Left colon (tissue), 2 donors: ENCODE measurements at places on chromosomes 3 and 15. TPM values are rescaled to one million over a fixed set of nuclear protein-coding genes. Genes with fewer than 3 reads are reported as not detected.

DNA sequence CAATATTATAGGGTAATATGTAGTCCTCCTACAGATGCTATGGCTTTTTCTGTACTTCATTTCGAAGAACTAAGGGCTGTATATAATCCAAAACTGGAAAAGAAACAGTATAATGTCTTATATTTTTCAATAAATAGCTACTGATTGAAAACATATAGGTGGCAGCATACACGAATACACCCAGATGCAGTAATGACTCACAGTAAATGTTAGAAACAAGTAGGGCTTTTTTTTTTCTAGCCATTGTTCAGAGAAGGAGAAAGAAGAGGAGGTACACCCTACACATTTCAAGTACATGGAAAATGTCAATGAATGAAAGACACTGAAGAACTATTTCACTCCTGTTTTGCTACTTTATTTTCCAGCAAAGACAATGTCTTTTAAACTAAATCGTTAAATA lies 9.4 kb downstream of the DAZL start:
- no peak for DNase-seq

DNA sequence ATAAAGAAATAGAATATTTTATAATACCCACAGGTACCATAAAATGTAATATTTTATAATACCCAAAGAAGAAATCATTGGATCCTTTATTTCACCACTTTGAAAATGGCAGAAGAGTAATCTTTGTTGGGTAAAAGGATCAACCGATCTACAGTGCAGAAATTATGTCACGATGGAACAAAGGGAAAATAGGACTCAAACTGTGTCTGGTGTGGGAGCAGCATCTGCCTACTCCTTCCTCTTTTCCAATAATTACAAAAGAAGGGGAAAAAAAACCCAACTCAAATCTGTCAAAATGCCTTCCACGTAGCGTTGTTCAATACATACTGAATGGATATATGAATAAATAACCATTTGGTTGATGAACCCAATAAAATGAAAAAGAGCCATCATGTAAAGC lies 492.6 kb upstream of the TBL1XR1 start:
- DNase-seq = no peak

DNA sequence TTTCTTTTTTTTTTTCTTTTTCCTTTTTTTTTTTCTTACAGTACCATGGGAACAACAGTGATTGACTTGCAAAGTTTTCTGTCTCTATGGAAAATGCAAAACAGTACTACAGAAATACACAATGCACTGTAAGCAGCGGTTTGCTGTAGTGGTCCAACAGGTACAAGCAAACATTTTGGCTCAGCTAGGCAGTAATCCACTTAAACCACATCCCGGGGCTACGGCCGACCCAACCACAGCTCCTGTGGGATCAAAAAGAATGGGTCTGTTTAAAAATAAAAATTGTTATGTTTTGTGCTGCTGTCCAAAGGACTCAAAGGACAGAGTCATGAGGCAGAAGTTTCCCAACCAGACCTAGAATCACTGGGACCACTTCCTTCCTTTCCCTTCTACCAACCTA lies 667.1 kb upstream of the ADAMTS9 start:
- DNase-seq = no peak

- DNase-seq = peak; percentile 72
Measured at GRCh38 chr3:48232734-48233133, 8.2 kb upstream of the ZNF589 start.

SLC9C1 gene
- 0.43 TPM for total RNA-seq

LIPH gene
- total RNA-seq = 122 TPM

STIMATE gene
- 13.6 TPM for total RNA-seq

GCSAM gene
- not detected for total RNA-seq

DNA sequence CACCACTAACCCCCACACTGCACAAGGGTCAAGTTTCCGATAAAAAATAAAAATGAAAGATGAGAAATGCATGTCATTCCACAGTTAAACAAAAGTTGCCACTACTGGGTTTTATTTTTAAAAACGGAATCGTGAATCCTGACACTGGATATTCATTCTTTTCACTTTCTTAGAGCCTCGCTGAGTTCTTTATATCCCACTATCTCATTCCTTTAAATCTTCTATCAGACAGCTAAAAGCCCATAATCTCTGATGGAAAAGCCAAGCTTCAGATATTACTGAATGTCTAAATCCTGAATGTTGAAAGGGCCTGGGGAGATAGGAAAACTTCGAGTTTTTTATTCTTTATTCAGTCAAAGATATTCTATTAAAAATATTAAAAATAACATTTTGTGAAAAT lies 11.7 kb downstream of the RIOX2 start:
- DNase-seq = no peak

DNA sequence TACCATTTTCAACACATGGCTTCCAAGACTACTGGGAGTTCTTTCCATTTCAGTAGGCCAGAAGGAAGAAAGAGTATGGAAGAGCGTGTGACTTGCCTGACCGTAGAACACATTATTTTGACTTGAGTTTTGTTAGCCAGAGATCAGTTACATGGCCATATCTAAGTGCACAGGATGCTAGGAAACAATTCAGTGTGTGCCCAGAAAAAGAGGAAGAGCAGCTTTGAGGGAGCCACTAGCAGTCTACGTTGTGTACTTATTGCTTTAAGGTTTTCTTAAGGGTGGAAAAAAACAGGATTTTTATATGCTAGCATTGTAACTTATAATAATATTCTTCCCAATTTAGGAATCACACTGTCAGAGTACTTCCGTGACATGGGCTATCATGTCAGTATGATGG lies 44.1 kb upstream of the GRAMD1C start:
- no peak for DNase-seq

SKOR1 gene
- 0.49 TPM for total RNA-seq

DNA sequence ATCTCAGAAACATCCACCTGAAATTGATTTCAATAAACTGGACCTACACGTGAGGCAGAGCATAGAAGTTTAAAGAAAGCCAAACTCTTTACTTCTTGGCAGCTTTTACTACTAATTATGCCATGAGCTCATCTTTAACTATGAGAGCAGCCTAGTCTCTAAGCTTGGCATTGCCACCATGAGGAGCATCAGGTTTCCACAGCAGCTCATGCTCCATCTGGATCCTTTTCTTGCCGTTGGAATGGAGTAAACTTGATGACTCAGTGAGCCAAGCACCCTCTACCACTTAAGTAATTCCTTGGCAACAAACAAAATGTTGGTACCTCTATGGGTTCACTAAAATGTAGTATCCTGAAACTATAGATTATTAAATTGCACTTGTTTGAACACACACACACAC lies 583.2 kb downstream of the EPHA3 start:
- no peak for DNase-seq

DNA sequence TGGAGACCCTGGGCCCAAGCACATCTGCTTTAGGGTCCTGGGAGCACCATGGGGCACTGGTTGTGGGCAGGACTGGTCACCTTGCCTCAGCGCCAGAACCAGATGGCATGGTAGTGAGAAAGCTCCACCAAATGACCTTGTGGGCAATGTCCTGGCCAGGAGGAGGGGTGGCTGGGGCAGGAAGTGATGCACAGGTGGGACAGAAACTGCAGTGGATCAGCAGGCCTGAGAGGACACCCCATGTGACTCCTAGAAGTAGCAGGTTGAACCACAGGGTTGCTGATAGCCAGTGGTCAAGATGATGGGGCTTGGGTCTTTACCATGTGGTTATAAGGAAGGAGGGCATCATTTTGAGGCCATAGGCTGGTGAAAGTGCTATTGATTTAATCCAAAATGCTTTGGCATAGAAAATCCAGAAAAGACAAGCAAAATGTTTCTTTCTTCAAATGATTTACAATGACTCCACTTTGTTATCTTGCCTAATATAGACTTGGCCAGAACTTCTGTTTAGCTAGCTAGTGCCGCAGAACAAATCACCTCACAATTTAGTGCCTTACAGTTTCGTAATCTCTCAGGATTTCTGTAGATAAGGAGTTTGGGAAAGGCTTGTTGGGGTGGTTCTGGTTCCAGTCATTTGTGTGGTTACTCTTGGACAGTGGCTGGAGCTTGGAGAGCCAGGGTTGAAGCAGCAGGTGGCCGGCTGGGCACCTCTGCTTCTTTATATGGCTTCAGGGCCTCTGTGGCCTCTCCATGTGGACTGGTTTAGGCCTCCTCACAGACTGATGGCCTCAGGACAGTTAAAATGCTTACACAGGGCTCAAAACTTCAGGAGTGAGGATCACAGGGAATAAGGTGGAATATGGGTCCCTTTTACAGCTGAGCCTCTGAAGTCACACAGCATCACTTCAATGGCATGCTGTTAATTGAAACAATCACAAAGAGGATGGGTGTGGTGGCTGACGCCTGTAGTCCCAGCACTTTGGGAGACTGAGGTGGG lies 27.5 kb downstream of the TMEM158 start:
- DNase-seq = no peak

DNA sequence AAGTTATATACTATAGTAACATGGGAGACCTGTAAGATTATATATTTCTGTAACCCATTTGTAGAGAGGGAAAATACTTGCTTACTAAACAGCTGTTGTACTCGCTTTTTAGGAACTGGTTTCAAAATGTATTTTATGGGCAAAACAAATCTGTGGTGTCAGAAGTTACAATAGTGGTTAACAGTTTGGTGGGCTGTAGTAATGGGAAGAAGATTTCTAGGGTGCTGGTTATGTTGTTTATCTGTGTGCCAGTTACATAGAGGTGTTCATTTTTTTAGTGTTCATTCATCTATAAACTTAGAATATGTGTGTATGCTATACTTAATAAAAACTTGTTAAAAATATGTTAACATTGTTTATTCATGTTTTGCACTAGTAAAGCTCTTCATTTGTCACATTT lies 42.1 kb downstream of the RNF111 start:
- no peak for DNase-seq

- DNase-seq = no peak
Measured at GRCh38 chr15:70243686-70244540, 146.2 kb upstream of the TLE3 start.

DNA sequence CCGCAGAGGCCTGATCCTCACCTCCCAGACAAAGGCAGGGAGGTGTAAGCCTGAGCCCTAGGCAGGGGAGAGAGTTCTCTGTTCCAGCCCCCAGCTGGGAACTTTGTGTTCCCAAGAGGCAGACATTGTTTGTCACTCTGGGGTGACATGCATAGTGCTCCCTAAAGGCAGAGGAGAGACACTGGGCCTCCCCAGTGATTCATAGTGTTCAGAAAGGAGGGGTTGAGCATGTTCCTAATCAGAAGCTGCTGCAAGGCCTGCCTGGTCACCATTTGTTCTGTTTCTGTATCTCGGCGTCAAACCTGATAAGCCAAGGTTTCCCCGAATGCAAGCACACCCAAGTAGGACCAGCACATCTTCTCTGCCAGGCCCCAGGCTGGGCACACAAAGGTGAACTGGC lies 24.0 kb upstream of the SLC6A6 start:
- DNase-seq = no peak

- DNase-seq = no peak
Measured at GRCh38 chr3:21781355-21781754, 30.3 kb upstream of the ZNF385D start.

XCR1 gene
- total RNA-seq = 0.64 TPM

KNG1 gene
- total RNA-seq = 2.3 TPM

HRG gene
- not detected for total RNA-seq

KNL1 gene
- 2.4 TPM for total RNA-seq

DNA sequence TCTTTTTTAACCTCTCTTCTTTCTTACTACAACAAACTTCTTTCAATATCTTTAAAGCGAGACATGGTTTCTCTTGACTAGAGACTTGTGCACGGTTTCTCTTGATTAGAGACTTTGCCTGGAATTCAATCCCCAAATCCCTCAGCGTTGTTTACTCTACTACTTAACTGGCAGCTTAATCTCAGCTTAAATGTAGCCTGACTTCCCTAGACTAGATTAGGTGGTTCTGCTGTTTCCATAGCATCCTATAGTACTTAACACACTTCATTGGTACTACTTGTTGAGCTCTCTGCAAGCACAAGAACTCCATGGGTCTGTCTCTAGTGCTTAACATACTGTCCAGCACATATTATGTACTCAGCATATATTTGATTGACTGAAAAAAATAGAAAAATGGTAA lies 168.2 kb upstream of the GPR149 start:
- DNase-seq = no peak

GRCh38 chr3:54949491-54950044 lies 21.7 kb upstream of the LRTM1 start:
- DNase-seq = no peak

- DNase-seq = no peak
Measured at GRCh38 chr3:63966871-63967270, 54.7 kb upstream of the SCAANT1 start.

SCN10A gene
- total RNA-seq = not detected

DNA sequence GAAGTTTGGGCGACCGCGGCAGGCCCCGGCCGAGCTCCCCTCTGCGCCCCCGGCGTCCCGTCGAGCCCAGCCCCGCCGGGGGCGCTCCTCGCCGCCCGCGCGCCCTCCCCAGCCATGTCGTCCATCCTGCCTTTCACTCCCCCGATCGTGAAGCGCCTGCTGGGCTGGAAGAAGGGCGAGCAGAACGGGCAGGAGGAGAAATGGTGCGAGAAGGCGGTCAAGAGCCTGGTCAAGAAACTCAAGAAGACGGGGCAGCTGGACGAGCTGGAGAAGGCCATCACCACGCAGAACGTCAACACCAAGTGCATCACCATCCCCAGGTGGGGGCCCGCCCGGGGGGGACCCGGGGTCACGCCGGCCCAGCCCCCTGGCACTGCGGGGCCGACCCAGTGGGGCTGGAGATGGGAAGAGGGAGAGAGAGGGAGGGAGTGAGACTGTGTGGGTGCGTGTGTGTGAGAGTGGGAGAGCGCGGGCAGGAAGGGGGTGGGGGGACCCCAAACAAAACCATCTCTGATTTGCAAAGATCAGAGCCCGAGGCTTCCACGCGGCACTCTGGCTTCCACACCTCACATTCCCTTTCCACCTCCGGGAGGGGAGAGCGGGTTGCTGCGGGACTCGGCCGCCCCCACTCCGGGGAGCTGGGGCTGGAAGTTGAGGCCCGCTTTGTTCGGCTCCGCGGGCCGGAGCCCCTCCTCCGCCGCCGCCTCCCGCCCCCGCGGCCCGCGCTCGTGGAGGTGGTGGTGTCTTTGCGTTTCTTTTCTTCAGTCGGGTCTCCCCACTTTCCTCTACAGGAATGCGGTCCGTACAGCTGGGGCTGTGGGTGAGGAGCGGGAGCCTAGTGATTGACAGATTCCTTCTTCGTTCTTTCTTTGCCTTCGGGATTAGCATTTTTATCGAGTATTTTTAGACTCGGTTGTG lies 898 bp downstream of the SMAD3 start:
- peak; percentile 39 for DNase-seq

DNA sequence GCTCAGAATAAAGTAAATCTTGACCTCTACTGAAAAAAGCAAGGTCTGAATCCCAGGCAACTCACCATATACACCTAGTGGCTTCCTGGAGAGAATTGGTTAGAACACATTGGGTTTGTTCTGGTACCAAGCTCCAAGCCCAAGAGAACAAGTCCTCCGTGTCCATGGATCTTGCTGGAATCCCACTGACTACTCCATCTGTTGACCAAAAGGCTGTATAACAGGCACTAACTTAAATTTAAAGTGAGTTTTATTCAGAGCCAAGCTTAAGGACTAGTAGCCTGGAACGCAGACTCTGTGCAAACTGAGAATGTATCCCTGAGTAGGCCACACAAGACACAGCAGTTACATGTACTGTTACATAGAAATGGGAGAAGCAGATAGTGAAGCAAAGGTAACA lies 342.1 kb upstream of the LRRC3B start:
- DNase-seq = no peak
